ENCODE measurements at places on chromosomes 7 and 10. TPM values are rescaled to one million over a fixed set of nuclear protein-coding genes. Genes with fewer than 3 reads are reported as not detected.
A peak's percentile ranks its signal among the peaks of the same experiment; 100 is the strongest.

The PDZD8 gene
- total RNA-seq = 27.9 TPM

The VSIR gene
- 34.7 TPM for total RNA-seq

The TCERG1L gene
- total RNA-seq = not detected

The LEP gene
- 41.6 TPM for total RNA-seq

The PRLHR gene
- not detected for total RNA-seq

The NPS gene
- not detected for total RNA-seq

The CAMK1D gene
- total RNA-seq = 5.2 TPM

The OPN4 gene
- total RNA-seq = not detected

The PON1 gene
- not detected for total RNA-seq

- no peak overlapping the region for H3K27ac ChIP-seq
- H3K36me3 ChIP-seq = no peaks in the 10 kb centered on the region
- no peaks in the 10 kb centered on the region for H3K4me1 ChIP-seq
- H3K4me3 ChIP-seq = no peak overlapping the region
Measured at GRCh38 chr10:89954787-89955566, 253.6 kb downstream of the KIF20B start.

DNA sequence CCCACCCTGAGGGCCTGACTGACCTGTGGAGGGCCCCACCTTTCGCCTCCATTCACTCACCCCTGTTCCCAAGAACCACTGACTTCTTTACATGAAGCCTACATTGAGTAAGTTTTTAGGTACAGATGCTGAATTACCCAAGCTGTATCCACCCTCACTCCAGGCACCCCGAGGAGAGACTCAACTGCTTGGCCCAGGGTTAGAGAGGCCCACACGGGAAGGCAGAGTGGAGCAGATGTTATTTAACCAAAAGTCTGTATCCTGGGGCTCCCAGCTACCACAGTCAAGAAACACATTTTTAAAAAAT lies 213.1 kb upstream of the FRMD4A start:
- no peaks in the 10 kb centered on the region for H3K36me3 ChIP-seq
- DNase-seq = no peak
- no peaks in the 10 kb centered on the region for H3K4me1 ChIP-seq
- no peaks in the 10 kb centered on the region for H3K27me3 ChIP-seq

DNA sequence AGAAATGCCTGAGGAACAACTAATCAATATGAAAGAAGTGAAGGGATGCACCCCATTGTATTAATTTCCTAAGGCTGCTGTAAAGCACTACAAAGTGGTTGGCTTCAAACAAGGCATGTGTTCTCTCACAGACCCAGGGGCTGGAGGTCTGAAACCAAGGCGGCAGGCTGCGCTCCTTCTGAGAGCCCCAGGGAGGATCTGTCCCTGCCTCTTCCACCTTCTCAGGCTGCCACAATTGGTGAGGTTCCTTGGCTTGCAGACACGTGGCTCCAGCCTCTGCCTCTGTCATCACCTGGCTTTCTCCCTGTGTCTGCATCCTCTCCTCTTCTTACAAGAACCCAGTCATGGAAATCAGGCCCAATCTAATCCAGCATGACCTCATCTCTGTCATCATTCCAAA lies 110.1 kb downstream of the TNS3 start:
- H3K27me3 ChIP-seq = no peaks in the 10 kb centered on the region
- H3K36me3 ChIP-seq = no peaks in the 10 kb centered on the region
- H3K4me1 ChIP-seq = no peaks in the 10 kb centered on the region

DNA sequence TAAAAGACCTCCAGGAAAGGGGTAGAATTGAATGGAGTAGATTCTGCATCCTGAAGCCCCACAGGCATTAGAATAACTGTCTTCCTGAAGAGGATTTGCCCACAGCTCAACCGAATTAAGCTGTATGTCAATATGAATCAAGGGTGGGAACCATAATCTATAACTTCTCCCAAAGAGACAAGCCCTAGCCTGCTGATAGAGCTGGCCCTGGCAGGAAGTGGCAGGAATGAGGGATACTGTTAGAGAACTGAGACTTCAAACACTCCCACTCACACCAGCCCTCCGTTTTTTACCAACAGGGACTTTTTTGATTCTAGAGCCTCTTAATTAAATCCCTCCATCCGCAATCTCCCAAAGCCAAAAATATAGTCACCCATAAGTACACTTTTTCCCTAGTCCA lies 12.2 kb upstream of the DUSP5 start:
- H3K27me3 ChIP-seq = no peaks in the 10 kb centered on the region
- H3K4me3 ChIP-seq = no peak overlapping the region
- no peak for DNase-seq
- no peaks in the 10 kb centered on the region for H3K36me3 ChIP-seq
- no peak overlapping the region for H3K27ac ChIP-seq
- no peaks in the 10 kb centered on the region for H3K4me1 ChIP-seq

GRCh38 chr10:30869566-30869965 lies 162.1 kb downstream of the ZNF438 start:
- H3K4me3 ChIP-seq = no peak overlapping the region
- no peaks in the 10 kb centered on the region for H3K27me3 ChIP-seq
- DNase-seq = no peak
- H3K27ac ChIP-seq = no peak overlapping the region
- no peaks in the 10 kb centered on the region for H3K4me1 ChIP-seq
- H3K36me3 ChIP-seq = no peaks in the 10 kb centered on the region

GRCh38 chr7:134071355-134072331 lies 55.5 kb upstream of the LRGUK start:
- no peak overlapping the region for H3K27ac ChIP-seq
- H3K36me3 ChIP-seq = no peaks in the 10 kb centered on the region
- H3K4me3 ChIP-seq = no peak overlapping the region
- no peak for DNase-seq

DNA sequence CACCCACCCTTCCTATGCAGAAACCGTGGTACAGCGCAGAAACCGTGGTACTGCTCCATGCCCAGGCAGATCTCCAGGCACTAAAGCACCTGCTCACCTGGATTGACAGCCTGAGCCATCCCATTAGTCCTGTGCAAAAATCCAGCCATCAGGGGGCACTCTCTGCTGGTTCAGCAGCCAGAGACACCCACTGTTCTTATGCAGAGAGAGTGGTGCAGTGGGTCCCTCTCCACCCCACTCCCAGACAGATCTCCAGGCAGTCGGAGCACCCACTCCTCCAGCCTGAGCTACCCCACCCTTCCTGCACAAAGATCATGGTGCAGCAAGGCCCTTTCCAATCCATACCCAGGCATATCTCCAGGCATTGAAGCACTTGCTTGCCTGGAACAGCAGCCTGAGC lies 219.8 kb downstream of the CTNNA3 start:
- no peak for DNase-seq
- no peak overlapping the region for H3K4me3 ChIP-seq
- H3K36me3 ChIP-seq = no peaks in the 10 kb centered on the region
- H3K4me1 ChIP-seq = no peaks in the 10 kb centered on the region
- H3K27me3 ChIP-seq = no peaks in the 10 kb centered on the region

- H3K27ac ChIP-seq = no peak overlapping the region
- no peaks in the 10 kb centered on the region for H3K27me3 ChIP-seq
- H3K36me3 ChIP-seq = no peaks in the 10 kb centered on the region
- no peaks in the 10 kb centered on the region for H3K4me1 ChIP-seq
- DNase-seq = no peak
Measured at GRCh38 chr10:62394556-62395018, 20.4 kb downstream of the ZNF365 start.

- H3K27ac ChIP-seq = no peak overlapping the region
- H3K36me3 ChIP-seq = no peaks in the 10 kb centered on the region
- H3K4me3 ChIP-seq = no peak overlapping the region
- H3K4me1 ChIP-seq = no peaks in the 10 kb centered on the region
- DNase-seq = no peak
Measured at GRCh38 chr10:104576611-104577010, 64.5 kb upstream of the SORCS3 start.

GRCh38 chr10:60044242-60044641 lies 137.9 kb upstream of the CCDC6 start:
- no peaks in the 10 kb centered on the region for H3K4me1 ChIP-seq
- no peak overlapping the region for H3K4me3 ChIP-seq
- DNase-seq = no peak
- H3K27ac ChIP-seq = no peak overlapping the region
- H3K36me3 ChIP-seq = no peaks in the 10 kb centered on the region

DNA sequence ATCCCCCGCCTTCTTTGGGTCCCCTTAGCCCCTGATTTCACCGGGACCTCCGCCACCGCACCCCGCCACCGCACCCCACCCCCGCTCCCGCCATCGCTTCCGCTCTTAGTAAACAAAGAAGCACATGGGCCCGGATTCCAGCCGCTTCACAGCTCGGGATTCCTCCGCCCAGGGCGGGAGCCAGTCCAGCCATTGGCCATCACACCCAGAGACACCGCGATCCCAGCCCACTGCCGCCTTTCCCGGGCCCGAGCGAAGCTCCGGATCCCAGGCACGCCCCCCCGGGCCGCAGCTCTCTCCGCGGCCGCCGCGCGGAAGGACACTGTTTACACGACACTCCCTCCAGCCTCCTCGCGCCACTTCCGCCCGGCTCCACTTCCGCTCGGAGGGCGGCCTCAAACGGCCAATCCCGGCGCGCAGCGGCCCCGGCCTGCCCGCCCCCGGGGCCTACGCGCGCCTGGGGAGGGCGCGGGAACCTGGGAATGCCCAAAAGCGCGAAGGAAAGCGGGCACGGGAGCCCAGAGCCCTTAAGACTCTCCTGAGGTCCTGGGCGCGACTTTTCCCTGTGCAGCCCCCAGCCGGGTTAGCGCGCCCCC lies 679 bp downstream of the MCM7 start:
- no peaks in the 10 kb centered on the region for H3K4me1 ChIP-seq
- H3K4me3 ChIP-seq = peak overlapping the region; percentile 80
- peak; percentile 90 for DNase-seq
- peak overlapping the region; percentile 95 for H3K27ac ChIP-seq

DNA sequence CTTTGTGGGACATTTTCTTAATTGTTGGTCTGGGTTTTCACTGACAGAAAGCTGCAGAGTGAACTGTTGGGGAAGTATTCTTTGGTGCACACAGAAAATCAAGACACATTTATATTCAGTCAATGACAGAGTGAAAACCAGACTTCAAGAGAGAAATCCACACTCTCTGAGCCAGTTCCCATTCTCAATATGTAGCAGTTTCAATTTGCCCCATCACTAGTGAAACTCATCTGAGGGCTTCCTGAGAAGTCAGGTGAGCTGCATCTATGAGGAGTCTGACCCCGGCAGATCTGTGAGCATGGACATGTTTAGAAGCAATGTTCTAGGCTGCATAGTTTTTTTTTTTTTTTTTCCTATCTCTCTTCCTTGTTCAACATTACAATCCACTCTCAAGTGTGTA lies 163.7 kb upstream of the AHR start:
- H3K4me3 ChIP-seq = no peak overlapping the region
- no peak overlapping the region for H3K27ac ChIP-seq
- no peaks in the 10 kb centered on the region for H3K36me3 ChIP-seq
- H3K27me3 ChIP-seq = no peaks in the 10 kb centered on the region

DNA sequence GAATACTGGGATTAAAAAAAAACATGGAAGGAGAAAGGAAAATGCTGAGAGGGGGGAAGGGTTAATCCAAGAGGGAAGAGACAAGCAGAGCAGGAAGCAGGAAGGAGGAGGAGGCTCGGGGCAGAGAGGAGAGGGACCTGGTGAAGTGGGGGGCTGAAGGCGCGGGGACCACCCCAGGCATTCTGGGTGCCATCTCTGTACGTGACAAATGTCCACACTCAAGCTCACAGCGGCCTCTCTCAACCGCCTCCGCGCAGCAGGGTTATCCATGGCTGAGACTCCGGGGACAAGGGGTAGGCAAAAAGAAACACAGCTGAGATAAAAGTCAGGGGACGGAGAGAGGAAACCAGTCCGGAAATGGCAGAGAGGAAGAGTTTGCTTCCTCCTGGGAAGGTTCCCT lies 33.9 kb downstream of the EN2 start:
- no peak overlapping the region for H3K4me3 ChIP-seq
- H3K27me3 ChIP-seq = peaks cover 34% of the 10 kb centered on the region
- no peaks in the 10 kb centered on the region for H3K36me3 ChIP-seq
- DNase-seq = no peak

DNA sequence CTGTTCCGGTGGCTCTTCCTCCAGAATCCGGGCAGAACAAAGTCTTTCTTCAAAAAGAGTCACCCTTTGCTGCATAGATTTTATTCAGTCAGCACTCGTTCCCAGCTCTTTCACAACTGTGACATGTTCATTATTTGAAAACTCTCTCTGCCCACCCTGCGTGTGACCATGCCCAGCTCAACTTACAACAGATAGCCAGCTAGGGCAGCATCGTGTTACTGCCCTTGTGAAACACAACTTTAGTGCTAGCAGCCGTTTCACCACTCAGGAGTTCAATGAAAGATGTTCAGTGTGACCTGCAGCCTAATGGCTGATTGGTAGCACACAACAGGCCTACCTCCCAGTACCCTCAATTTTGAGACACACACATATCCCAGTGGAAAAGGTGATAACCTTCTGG lies 57.9 kb downstream of the ZNF438 start:
- no peak overlapping the region for H3K27ac ChIP-seq
- DNase-seq = no peak

- H3K27ac ChIP-seq = no peak overlapping the region
- H3K4me1 ChIP-seq = no peaks in the 10 kb centered on the region
- H3K4me3 ChIP-seq = no peak overlapping the region
Measured at GRCh38 chr7:67616517-67616916, 619.9 kb downstream of the TYW1 start.

GRCh38 chr10:128178302-128178958 lies 52.2 kb upstream of the MKI67 start:
- no peaks in the 10 kb centered on the region for H3K36me3 ChIP-seq
- no peak overlapping the region for H3K4me3 ChIP-seq
- H3K27me3 ChIP-seq = no peaks in the 10 kb centered on the region
- no peak for DNase-seq

GRCh38 chr10:62231805-62232204 lies 36.8 kb downstream of the RTKN2 start:
- no peaks in the 10 kb centered on the region for H3K4me1 ChIP-seq
- H3K36me3 ChIP-seq = no peaks in the 10 kb centered on the region
- no peak overlapping the region for H3K4me3 ChIP-seq
- no peak overlapping the region for H3K27ac ChIP-seq

GRCh38 chr10:62636825-62637248 lies 167.7 kb upstream of the ADO start:
- DNase-seq = no peak
- no peaks in the 10 kb centered on the region for H3K36me3 ChIP-seq
- no peaks in the 10 kb centered on the region for H3K27me3 ChIP-seq

GRCh38 chr10:633279-634245 lies 55.9 kb downstream of the DIP2C start:
- peaks cover 6% of the 10 kb centered on the region for H3K4me1 ChIP-seq
- H3K27me3 ChIP-seq = no peaks in the 10 kb centered on the region
- H3K4me3 ChIP-seq = no peak overlapping the region
- no peak overlapping the region for H3K27ac ChIP-seq
- H3K36me3 ChIP-seq = no peaks in the 10 kb centered on the region
- peak; percentile 37 for DNase-seq

All from breast epithelium (tissue), 4 donors.